Stimulated activated CD4-positive, alpha-beta T cell treated with anti-CD3 and anti-CD28 coated beads, Interleukin-15, amount 100 ng/mL, for 48 hours (primary cell): ENCODE measurements at places on chromosomes 11 and 22.

GRCh38 chr22:45843986-45844385 lies 133.0 kb downstream of the WNT7B start:
- DNase-seq = no peak

GRCh38 chr11:57605028-57605420 lies 7.5 kb downstream of the SERPING1 start:
- no peak for DNase-seq

- DNase-seq = no peak
Measured at GRCh38 chr11:69317401-69318092, 23.6 kb downstream of the MYEOV start.

DNA sequence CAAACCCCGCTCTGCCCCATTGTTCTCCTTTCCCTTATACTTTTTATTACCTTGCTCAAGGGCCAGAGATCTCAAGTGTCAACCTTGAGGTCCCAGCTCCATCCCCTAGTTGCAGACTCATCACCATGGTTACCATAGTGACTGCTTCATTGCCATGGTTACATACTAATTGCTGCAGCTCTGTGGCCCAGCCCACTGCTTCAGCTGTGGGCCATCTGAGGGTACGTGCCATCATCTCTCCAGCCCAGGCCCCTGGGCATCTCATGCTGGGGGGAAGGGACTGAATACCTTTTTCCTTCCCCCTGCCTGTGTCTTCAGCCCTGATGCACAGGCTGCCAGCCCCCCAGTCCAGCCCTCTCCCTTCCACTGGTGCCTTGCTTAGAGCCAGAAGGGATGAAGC lies 22.2 kb downstream of the TREH start:
- no peak for DNase-seq

GRCh38 chr11:11173316-11174025 lies 179.6 kb downstream of the CSNK2A3 start:
- no peak for DNase-seq

DNA sequence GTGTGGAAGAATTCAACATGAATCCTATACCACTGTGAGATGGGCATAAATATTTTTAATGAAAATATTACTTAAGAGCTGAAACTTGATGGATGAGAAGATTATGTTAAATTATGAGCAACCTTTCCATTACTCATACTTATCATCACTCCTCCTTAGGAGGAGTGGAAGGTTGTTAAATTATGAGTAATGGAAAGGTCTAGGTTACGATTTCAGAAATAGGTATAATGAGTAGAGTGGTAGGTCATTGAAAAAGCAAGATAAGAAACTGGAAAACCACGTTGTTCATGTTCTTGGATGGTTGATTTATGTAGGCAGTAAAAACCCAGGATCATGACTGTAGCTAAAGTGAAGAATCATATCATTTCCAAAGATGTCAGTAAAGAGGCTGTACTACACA lies 973.2 kb upstream of the RAG2 start:
- no peak for DNase-seq

DNA sequence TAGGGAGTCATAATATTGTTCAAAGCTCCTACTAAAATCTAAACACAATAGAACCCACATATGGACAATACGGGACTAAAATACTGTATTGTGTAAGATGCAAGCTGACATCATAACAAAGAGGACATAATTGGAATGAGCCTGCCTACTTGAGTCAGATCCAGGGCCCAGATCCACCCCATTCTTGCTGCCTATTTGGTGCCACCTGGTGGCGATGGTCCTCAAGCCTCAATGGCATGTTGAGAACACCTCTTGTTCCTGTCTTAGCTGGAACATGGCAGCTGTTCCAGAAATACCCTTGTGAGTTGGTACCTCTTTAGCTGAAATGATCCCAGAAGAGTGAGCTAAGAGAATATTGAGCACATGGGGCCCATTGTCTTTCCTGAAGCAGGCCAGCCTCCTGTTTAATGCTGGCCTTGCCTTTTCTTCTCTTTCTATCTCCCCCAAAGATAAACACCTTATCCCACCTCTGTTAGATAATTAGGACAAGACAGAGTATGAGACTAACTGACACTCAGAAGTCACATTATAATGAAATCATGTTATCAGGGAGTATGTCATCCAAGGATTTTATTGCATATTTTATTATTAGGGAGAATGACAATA lies 680.9 kb upstream of the ANO5 start:
- peak; percentile 5 for DNase-seq

DNA sequence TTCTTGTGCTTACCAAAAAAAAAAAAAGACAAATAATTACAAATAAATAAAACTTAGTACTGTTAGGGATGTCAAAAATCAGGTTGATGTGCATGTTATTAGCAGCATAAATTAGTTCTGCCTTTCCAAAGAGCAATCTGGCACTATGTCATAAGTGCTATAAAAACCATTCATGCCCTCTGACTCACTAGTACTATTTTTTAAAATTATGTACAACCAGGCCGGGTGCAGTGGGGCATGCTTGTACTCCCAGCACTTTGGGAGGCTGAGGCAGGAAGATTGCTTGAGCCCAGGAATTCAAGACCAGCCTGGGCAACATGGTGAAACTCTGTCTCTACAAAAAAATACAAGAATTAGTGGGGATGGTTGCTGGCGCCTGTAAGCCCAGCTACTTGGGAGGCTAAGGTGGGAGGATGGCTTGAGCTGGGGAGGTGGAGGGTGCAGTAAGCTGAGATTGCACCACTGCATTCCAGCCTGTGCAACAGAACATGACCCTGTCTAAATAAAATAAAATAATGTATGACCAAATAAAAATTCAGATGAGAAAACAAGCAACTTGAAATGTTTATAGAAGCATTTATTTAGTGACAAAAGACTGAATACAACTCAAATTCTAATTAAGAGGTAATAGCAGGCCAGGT lies 25.3 kb downstream of the UEVLD start:
- DNase-seq = no peak

DNA sequence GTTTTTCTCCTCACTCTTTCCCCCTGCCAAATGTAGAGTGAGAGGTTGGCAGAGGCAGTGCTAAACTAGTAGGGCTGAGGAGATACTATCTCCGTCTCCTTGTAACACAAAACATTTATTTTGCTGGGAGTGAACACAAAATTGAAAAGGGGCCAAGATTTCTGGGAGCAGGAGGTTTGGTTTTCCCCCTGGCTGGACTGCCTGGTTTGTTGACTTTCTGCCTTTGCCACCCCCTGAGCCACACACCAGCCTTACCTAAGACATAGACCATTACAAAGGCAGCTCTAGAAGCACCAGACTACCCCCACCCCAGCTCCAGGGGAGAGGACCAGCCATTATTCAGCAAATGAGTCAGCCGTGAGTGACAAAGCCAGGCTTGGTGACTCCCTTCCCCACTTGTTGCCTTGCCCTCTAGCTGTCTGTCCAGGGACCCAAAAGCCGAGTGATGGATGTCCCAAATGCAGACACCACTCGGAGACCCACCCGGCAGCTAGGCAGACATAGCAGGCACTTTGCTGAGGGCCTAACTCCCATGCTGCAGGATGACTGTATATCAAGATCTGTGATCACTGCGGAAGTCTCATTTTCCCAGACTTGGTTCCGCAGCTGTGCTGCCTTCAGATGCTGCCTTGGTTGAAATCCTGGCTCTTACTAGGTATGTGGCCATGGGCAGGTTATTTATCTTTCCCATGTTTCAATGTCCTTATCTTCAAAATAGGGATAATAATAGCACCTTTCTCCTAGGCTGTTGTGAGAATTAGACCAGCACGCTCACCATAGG lies 17.7 kb upstream of the CDON start:
- DNase-seq = no peak

DNA sequence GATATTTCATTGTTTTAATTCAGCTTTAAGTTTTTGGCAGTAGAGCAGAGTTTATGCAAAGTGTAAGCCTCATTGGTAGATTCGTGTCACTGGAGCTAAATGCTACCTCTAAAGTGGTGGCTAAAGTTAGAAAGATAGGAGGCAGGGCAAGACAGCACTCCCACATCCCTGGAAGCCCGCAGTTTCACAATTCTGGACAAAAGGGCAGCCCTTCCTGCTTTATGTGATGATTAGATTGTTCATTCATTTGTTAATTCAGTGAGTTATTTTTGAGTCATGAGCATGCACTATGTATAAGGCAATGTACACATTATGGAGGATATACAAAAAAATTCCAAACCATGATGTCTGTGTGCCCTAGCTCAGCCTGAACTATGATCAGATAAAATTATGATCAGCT lies 52.1 kb upstream of the EIF3M start:
- DNase-seq = no peak

DNA sequence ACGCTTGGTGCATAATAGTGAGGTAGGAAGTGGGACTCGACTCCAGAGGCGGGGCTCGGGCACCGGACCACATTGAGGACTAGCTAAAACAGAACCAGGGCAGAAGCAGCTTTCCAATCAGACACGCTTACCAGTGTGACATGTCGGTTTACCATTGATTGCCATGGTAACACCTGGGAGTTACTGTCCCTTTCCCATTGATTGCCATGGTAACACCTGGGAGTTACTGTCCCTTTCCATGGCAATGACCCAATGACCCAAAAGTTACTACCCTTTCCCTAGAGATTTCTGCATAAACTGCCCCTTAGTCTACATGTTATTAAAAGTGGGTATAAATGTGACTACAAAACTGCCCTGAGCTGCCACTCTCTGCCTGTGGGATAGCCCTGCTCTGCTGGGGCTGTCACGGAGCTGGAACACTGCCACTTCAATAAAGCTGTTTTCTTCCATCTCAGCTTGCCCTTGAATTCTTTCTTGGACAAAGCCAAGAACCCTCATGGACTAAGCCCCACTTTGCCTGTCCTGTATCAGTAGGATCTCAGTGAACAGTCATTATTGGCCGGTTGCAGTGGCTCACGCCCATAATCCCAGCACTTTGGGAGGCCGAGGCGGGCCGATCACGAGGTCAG lies 77.4 kb upstream of the CRYBB3 start:
- DNase-seq = no peak

- no peak for DNase-seq
Measured at GRCh38 chr11:60765355-60765754, 8.7 kb downstream of the MS4A15 start.

DNA sequence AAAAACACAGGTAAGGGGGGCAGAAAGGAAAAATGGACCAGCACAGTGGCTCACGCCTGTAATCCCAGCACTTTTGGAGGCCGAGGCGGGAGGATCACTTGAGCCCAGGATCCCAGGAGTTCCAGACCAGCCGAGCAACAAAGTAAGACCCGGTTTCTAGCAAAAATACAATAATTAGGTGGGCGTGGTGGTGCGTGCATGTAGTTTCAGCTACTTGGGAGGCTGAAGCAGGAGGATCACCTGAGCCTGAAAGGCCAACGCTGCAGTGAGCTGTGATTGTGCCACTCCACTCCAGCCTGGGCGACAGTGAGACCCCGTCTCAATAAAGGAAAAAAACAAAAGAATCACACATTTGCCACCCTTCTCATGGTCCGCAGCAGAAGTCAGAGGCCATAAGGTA lies 519.4 kb downstream of the BRD1 start:
- DNase-seq = no peak

- DNase-seq = no peak
Measured at GRCh38 chr11:100760744-100761143, 73.7 kb downstream of the ARHGAP42 start.

- DNase-seq = peak; percentile 62
Measured at GRCh38 chr22:42270510-42271190, at the start of gene TCF20. Gene TCF20, minus strand, starts transcription at chr22:42270653. Its CDS starts 55,348 bp downstream, at chr22:42215305.

DNA sequence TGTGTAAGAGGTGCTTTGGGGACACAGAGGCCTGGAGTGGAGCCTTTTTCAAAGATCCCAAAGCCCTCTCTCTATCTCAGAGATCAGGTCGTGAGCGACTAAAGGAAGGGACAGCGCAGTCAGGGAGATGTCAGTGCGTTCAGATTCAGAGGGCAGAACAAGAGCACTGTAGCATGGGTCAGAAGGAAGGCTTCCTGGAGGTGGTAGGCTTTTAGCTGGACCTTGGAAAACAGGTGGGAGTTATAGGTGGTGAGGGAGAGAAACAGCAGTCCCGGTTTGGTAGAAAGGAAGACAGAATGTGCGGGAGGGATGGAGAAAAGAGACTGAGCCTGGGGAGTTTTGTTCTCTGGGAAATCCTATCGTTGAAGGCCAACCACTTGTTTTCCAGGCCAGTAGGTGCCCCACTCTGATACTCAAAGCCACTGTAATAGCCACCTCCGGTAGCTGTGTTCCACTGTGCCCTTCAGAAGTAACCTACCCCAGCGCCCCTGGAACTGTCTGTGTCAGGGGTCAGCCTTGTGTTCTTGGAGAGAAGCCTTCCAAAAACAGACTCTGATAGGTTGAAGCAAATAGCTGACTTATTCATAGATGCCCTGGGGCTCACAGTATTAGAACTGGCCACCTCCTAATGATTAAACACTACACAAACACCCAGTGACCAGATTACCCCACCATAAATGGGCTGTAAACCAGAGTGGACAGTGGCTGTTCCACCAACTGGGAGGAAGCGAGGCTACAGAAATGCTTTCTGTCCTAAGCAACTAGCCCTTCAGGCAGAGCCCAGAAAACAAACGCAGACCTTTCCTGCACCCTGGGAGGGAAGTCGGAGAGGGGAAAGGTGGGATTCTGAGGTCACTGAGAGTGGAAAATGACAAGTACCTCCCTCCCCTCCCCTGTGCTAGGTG lies 157.7 kb downstream of the DBX1 start:
- DNase-seq = no peak

- no peak for DNase-seq
Measured at GRCh38 chr11:102640946-102641345, 15.8 kb upstream of the MMP20 start.

GRCh38 chr11:130441719-130442118 lies 6.7 kb upstream of the ADAMTS15 start:
- no peak for DNase-seq

DNA sequence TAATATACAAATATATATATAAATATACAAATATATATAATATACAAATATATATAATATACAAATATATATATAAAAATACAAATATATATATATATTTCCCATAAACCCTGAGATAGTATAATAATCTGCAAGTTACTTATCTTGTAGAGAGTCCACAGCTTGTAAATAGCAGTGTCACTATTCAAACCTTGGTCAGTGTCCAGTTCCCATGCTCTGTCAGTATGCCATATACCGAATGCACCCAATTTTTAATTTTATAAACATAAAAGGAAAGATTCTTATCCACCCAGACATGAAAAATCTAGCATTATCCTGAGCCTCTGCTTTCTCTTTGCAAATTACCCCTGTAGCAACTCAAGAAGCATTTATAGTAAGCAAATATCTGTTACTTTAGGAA lies 21.6 kb upstream of the CTSC start:
- DNase-seq = no peak

- no peak for DNase-seq
Measured at GRCh38 chr11:102920118-102920684, 35.3 kb downstream of the MMP13 start.

DNA sequence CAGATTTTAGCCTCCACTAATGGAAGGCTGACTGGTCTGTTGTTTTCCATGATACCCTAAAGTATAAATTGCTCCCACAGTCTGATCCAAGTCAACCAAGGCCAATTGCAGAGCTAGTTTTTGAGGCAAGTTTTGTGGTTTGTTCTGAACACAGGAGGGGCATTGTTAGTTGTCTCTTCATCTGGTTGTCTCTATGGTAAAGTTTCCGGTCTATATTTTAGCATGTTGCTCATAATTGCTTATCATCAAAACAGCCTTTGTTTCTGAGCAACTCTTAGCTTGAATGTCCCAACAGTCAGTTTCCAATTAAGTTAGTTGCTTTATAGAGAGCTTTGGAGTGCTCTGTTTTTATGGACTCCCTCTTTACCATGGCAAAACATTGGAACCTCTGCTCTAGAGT lies 217.6 kb upstream of the CARD18 start:
- DNase-seq = no peak

GRCh38 chr11:1564535-1565172 lies 7.4 kb downstream of the DUSP8 start:
- DNase-seq = no peak
